ENCODE measurements at places on chromosomes 2 and 18. TPM values are rescaled to one million over a fixed set of nuclear protein-coding genes. Genes with fewer than 3 reads are reported as not detected.
A peak's percentile ranks its signal among the peaks of the same experiment; 100 is the strongest.

- DNase-seq, result peak; percentile 36
Observed at GRCh38 chr2:26043862-26044696, 10.2 kb downstream of the RAB10 start.

DNA sequence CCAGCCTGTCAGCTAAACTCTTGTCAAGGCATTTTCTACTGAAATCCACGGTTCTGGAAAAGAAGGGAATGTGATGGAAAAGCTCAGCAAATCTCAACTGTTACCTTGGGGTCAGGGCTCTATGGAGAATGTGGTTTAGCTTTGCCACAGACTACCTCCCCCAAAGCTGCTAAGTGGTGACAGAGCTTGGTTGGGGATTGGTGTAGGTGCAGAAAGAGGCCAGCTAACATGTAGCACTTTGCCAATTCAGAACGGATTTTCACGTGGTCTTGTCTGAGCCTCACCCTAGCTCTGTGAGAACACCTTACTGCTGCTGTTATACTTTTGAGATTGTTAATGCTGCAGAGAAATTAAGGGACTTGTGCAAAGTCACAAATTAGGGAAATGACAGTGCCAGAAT is 331.1 kb downstream of the RND3 start:
- DNase-seq, result no peak

GRCh38 chr2:229740279-229740678 is 25.9 kb upstream of the DNER start:
- DNase-seq, result no peak

Gene OTOS
- total RNA-seq, result not detected

- DNase-seq, result no peak
Observed at GRCh38 chr18:50312296-50313030, 25.0 kb upstream of the CXXC1 start.

Gene OR6B2
- total RNA-seq, result not detected

Gene C1QL2
- total RNA-seq, result not detected
